ENCODE measurements at places on chromosomes 4 and X. TPM values are rescaled to one million over a fixed set of nuclear protein-coding genes. Genes with fewer than 3 reads are reported as not detected.
A peak's percentile ranks its signal among the peaks of the same experiment; 100 is the strongest.

DNA sequence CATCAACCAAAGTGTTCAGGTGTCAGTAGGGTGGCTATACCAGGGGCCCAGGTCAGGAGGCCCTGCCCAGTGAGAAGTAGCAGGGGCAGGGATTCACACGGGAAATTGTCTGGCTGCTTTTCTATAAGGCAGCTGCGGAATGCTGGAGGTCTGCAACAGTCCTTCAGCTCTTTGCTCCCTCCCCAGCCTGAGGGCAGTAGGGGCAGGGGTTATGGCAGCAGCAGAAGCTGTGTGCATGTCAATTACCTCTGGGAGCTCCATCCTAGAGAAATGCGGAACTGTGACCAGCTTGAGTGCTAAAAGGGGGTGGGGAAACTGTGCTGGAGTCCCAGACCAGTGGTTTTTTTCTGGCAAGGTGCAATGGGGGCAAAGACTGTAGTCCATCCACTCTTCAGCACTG lies 810.4 kb downstream of the PCDH7 start:
- DNase-seq: no peak

The TRMT44 gene
- 19.9 TPM for total RNA-seq

The TLR3 gene
- total RNA-seq: 0.10 TPM

DNA sequence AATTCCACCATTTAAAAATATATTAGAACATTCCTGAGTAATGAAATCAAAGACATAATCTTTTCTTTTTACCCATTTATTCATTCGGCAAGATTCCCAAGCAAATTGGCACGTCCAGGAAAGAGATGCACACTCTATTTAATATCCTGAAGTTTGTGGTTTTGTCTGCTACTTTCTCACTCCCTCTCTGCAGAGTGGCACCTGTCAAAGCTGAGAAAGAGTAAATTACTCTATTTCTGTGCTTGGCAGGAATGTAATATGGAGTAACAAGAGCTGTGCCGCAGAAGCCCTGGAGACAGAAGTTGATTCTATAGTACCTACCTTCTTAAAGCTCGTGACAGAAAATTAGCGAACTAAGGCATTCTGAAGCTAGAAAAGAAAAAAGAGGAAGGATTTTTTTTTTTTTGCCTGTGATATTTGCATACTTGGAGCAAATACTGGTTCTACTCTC lies 5.5 kb downstream of the GSTCD start:
- DNase-seq: no peak

DNA sequence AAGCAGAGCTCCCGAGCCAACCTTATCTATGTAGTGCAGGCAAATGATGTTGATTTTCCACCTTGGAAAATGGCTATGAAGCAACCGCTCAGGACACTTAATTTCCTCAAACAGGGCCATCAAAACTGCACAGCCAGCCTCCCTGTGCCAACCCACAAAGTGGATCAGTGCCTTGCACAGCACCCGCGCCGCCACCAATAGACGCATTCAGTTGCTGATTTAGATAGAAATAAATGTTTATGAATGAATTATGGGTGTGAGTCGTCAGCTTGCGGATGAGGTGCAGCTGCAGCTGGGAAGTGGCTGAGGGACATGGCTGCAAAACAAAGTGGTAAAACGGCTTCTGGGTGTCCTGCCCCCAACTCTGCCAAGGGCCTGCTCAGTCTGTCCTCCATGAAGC lies 47.0 kb downstream of the SOD3 start:
- no peak for DNase-seq

DNA sequence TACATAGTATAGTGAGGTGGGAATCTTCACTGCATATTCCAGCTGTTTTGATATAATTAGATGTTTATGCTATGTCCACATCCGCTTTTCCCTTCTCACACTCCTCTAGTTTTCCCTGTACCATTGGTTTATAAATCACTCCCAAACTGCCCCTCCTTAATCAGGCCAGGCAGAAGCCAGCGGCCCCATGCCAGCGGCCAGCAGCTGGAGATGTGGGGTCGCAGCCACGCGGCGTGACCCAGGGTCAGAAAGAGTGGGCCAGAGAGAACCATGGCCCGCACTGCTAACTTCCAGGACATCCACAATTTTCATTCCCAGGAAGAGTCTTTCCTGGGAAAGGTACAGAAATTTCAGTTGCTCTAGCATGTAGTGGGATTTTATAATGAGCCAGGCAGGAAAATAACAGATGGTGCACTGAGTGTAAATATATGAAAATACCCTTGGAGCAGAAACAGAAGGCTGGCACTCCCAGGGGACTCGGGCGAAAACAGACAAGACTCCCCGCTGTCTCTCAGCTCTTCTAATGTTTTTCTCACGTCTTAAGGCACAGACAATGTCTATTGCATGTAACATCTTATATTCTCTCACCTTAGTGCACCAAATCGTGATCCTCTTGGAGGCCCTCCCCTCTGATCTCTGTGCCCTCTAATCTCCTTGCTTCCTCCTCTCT lies 145.9 kb upstream of the ZFP42 start:
- no peak for DNase-seq

The XAGE1A gene
- not detected for total RNA-seq

The GAGE12F gene
- not detected for total RNA-seq

The SSX4B gene
- total RNA-seq: not detected

The GAGE13 gene
- total RNA-seq: not detected

GRCh38 chrX:10245886-10246285 lies 89.1 kb downstream of the CLCN4 start:
- DNase-seq: no peak

DNA sequence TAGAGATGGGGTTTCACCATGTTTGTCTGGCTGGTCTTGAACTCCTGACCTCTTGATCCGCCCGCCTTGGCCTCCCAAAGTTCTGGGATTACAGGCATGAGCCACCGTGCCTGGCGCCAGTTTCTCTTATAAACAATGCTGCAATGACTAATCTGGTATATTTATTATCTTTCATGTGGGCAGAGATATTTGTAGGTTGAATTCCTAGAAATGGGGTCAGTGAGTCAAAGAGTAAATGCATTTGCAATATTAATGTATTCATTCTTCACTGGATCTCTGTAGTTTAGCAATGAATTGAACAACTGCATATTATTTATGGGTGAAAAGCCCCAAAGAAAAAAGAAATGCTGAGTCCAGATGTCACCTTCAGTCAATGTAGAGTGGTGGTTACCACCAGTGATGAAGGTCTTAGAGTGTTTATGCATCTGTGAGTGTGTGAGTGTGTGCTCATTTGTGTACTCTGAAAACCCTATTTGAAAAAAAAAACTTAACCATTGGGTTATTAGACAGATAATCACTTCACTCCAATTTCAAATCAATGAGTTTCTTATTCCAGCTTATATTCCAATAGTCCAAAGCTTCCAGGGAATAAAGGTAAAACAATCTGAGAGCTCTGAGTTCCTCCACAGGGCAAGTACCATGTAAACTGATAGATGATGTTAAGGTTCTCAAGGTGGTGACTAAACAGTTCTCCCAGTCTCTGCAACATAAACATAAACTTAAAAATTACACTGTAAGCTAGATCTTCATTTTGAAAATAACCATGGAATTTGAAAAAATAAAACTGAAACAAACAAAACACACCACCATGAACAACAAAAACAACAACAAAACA lies 22.6 kb upstream of the CD38 start:
- DNase-seq: peak; percentile 65

DNA sequence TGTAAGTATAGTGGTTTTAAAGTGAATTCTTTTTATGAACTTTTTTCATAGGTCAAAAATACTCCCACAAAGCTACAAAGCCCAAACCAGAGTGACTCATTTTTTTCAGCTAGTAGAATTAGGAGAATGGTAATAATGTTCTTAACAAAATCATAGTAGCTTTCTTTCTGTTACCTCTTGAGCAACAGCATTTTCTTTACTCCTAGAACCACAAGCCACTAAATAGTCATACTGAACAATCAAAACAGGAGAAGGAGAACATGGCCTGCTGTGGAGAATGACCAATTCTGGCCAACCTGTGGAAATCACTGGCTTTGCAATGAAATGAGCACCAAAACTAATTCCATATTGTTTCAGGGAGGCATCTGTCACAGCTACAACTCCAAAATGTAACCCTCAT lies 112.9 kb downstream of the AMMECR1 start:
- no peak for DNase-seq

The BMPR1B gene
- total RNA-seq: not detected

DNA sequence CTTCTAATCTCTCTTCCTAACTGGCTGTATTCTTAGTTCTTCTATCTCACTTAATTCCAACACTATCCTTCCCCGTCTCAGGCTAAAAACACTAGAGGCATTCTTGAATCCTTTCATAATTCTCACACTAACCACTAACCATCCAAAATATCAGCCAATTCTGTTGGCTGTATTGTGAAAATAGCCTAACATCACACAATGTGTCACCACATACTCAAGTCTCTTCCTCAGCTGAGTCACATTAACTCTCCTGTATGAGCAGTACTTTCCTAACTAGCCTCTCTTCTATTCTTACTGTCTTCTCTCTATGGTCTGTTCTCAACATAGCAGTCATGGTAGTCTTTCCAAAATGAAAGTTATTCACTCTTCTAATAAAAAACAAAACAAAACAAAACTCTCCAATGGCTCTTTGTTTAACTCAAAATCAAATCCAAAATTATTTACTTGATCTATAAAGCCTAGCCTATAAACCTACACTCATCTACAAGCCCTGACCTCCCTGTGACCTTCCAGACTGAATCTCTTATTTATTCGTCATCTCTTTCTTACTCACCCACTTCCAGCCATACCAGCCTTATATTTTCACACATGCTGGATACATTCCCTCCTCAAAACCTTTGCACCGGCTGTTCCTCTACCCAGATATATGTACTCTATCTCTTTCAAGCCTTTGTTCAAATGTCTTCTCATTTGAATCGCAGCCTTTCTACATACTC lies 445.9 kb downstream of the TLL1 start:
- no peak for DNase-seq

DNA sequence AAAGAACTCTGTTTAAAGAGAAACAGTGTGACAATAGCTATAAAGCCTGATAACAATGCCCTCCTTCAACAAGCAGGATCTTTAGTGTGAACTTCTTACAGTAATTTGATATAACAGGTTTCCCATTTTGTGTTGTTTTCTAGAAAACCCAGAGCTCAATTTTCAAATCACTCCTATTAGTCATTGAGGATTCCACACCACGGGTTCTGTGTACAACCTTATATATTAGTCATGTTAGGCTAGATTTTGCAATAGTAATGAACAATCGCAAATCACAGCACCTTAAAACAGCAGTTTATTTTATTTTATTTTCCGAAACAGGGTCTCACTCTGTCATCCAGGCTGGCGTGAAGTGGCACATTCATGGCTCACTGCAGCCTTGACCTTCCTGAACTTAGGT lies 1020.9 kb upstream of the INTU start:
- DNase-seq: no peak

- no peak for DNase-seq
These were observed 136.7 kb upstream of the PCDH18 start for GRCh38 chr4:137668885-137669545.

The GNRHR gene
- not detected for total RNA-seq
